ENCODE measurements at places on chromosomes 11 and 22.

DNA sequence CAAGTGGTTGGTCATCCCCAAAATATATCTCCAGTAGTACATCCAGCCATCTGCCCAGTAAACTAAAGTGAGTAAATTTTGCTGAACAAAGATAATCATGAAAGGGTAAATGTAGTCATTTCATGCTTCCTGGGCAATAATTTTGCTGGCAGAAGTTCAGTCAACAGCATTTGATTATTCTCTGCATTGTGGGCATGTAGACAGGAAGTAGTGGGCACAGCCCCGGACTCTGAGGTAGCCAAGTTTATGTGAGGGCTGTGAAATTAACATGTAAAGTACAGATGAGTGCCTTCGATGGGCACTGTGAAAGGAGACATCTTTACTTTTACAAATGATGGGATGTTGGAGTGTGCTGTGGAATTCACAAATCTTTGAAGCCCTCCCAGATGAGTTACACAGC lies 312.2 kb upstream of the MTNR1B start:
- DNase-seq = no peak

GRCh38 chr11:46275964-46276641 lies 1.4 kb upstream of the CREB3L1 start:
- DNase-seq = no peak

DNA sequence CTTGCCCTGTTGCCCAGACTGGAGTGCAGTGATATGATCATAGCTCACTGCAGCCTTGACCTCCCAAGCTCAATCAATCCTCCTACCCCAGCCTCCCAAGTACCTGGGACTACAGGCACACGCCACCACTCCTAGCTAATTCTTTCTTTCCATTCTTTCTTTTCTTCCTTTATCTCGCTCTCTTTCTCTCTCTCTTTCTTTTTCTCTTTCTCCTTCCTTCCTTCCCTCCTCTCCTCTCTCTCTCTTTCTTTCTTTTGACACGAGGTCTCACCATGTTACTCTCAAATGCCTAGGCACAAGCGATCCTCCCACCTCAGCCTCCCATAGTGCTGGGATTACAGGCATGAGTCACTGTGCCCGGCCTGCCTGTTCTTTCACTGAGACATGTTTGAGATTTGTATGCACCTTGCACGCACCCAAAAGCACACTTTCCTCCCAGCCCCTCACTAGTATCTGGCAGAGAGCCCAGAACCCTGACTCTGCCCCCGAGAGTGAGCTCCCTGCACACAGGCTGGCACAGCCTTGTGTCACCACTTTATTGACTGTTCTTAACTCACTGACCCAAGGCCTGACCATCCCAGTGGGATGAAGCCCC lies 56.8 kb downstream of the CD6 start:
- DNase-seq = peak; percentile 66

- no peak for DNase-seq
These were observed 124.9 kb downstream of the RBFOX2 start for GRCh38 chr22:35903571-35904335.

DNA sequence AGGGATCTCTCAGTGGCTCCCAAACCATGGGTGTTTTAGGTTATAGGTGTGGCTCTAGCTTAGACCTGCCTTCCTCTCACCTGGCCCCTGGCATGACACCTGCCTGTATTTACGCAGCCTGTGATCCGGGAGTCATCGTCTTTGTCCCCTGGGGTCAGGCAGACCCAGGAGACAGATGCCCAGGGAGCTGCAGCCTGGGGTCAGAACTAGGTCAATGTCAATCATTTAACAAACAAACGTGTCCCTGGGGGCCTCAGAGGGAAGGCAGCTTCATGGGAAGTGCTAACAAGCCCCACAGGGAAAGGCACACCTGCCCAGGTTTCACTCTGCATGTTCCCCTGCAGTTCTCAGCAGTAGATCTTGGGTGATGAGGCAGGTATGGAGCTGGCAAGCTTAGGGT lies 12.0 kb downstream of the BACE1-AS start:
- no peak for DNase-seq

- DNase-seq = peak; percentile 65
These were observed 11.5 kb downstream of the PARVG start for GRCh38 chr22:44192098-44192815.

DNA sequence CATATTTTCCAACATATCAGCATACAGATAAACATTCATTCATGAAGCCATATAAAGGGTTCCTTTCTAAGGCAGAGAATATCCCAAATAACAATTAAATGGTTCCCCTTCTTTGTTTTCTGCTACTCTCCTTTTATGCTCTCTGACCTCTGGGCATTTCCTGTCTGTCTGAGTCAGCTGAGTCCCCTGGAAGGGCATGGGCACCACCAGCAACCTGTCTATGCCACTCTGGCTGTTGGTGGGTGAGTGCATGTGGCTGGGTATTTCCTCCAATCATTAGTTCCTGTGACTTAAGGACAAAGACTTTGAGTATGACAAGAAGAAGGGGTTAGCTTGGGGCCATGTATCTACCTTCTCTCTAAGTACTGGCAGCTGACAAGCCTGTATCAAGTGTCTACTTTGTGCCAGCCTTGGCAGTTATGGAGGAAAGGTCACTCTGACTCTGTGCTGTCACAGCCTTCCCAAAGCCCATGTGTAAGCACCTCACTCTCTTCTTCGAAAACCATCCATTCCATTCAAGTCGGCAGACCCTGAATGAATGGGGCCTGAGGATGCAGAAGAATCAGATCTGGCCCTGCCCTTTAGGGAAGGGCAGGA lies 86.3 kb upstream of the PHOX2A start:
- DNase-seq = no peak

GRCh38 chr11:45296075-45296474 lies 9.9 kb upstream of the SYT13 start:
- no peak for DNase-seq

DNA sequence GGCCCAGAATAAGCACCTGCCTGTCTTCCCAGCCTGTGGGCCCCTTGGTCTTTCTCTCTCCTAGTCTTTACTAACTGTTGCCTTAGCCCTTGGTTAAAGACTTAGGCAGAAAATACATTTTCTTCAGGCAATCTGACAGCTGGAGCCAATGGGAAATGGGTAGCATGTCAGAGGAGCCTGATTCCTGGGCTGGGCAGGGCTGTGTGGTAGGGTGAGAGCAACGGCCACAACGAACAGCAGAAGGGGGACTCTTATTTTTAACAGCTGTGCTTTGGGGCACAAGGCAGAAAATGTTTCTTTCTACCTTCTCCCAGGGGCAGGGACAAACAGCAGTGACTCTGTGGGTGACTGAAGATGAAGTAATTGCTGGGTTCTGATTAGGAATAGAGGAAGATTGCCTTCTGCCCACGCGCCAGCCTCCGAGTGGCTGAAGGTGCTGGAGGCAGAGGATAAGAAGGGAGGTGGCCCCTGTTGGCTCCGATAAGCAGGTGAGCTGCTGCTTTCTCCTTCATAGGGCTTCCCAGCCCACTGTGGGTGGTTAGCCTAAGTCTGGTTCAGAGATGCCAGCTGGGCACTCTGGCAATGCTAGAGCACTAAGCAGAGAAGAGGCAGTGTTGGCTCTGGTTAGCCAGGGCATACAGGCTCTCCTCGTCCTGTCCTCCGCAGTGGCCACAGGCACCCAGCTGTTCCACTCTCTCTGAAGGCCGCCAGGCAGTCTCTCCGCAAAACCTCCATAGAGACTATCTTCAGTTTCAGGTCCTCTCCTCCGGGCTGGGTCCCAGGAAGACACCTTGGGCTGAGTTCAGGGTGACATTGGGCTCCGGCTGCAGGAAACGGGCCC lies 1.5 kb downstream of the YPEL4 start:
- no peak for DNase-seq

GRCh38 chr11:82771781-82772180 lies 38.1 kb upstream of the FAM181B start:
- no peak for DNase-seq

DNA sequence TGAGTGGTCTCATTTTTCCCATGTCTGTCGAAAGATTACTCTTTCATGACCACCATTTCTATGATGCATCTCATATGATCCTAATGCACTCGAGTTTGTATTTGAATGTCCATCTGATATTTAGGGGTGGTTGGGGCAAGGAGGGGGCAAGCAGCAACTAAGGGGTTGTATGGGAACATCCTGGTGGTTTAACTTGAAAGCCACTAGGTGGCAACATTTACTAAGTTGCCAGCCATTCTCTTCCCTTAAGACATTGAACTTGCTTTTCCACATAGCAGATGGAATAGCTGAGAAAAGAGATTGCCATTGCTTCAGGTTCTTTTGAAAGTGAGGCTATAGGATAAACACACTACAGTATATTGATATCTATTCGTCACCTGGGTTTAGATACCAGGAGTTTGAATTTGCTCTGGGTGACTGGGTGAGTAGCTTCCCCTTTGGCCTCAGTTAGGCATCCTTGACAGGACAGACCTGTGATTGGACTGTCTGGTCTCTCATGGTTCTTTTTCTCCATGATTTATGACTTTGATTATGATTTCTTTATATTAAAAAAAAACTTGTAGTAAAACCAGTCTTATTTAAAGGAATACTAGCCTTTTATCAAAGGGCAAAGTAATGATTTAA lies 32.4 kb downstream of the NF2 start:
- DNase-seq = no peak

DNA sequence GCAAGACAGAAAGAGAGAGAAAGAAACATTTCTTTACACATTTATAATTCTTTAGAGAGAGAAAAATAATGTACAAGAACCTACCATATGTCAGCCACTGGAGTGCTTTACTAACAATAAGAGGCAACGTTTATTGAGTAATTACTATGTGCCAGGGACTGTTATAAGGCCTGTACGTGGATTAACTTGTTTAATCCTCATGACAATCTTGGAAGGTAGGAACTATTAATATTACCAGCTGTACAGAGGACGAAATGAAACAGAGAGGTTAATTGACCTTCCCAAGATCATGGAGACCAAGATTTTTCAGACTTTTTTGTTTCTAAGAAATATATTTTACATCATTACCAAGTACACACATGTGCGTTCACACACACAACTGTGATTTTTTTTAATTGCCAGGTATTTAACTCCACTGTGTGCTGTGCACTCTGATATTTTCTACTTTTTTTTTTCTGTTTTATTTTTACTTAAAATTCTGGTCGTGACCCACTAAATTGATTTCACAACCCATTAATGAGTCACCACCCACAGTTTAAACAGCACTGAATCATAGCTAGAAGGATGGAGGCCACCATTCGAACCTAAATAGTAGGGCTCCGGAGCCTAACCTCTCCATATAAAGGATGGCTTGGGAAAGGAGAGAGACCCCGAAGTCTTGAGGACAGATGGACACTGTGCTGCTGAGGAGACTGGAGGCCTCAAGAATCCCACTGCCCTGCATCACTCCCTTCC lies 21.4 kb downstream of the CREB3L1 start:
- DNase-seq = no peak

DNA sequence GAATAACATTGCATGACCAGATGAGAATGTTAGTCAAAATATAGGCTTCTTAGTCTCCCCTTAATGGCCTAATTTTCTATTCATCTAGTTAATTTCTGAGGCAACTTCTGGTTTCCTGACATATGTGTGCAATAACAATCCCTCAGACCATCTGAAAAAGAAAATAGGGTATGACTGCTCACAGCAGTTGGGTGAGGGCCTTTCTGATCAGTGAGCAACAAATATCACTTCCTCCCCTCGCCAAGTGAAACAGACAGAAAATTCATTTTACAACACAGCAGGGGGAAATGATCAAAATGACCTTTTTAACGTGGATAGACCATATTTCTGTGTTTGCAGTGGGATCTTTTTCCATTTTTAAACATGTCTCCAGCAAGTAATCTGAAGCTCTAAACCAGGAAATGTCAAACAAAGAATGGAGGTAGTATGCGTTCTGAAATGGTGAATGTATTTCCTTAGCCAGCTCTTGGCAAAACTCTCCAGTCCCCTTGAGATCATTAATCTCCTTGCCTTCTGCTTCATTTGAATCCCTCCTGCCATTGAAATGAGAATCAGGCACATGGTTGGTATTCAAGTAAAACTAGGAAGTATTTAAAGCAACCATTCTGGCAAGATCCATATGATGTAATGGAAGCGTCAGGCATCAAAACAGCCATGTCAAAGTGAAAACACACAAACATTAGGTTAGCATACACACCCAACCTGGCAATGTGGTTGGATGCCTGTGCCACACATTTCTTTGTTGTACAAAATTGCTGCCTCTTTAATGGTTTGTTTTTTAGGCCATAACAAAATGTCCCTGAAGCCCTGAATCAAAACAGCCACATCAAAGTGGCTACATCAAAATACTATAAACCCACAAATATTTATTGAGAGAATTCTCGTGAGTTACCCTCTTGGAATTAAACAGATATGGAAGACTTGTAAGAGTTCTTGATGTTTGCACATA lies 100.1 kb downstream of the SLC1A2 start:
- no peak for DNase-seq

DNA sequence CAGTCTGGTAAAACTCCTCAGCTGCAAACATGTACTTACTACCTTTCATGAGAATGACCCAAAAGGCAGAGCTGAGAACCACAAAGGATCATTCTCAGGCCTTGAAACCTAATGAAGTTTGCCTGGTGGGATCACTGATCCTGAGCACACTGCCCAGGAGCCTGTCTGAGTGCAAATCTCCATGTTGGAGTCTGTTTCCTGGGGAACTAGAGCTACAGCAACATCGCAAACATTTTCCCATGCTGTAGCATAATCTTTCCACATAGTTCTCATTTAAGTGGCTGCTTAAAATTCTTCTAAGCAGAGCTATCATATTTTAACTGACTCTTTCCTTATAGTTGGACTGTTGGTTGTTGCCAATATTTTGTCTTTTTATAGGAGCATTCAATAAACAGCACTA lies 58.5 kb downstream of the GUCY1A2 start:
- no peak for DNase-seq

GRCh38 chr11:121344824-121345223 lies 52.3 kb downstream of the SC5D start:
- DNase-seq = no peak

GRCh38 chr11:58254936-58255335 lies 13.1 kb downstream of the OR10W1 start:
- no peak for DNase-seq
